ENCODE measurements at places on chromosomes 13 and 19.

DNA sequence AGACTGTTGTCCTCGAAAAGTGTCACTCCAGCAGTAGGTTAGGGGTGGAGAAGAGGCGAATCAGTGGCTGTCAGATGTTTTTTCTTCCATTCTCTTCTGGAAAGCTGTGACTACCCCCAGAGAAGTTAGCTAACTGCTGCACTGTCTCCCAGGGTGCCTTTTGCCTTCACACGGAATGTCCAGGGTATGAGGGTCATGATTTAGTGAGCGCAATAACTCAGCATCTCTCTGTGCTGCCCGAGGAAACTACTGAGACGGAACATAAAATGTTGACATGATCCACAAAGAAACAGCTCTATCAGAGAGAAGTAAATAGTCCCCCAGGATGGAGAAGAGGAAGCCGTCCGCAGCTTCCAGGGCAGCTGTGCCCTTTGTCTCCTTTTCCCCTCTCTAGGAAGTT is 254.0 kb upstream of the ARGLU1 start:
- DNase-seq = no peak

DNA sequence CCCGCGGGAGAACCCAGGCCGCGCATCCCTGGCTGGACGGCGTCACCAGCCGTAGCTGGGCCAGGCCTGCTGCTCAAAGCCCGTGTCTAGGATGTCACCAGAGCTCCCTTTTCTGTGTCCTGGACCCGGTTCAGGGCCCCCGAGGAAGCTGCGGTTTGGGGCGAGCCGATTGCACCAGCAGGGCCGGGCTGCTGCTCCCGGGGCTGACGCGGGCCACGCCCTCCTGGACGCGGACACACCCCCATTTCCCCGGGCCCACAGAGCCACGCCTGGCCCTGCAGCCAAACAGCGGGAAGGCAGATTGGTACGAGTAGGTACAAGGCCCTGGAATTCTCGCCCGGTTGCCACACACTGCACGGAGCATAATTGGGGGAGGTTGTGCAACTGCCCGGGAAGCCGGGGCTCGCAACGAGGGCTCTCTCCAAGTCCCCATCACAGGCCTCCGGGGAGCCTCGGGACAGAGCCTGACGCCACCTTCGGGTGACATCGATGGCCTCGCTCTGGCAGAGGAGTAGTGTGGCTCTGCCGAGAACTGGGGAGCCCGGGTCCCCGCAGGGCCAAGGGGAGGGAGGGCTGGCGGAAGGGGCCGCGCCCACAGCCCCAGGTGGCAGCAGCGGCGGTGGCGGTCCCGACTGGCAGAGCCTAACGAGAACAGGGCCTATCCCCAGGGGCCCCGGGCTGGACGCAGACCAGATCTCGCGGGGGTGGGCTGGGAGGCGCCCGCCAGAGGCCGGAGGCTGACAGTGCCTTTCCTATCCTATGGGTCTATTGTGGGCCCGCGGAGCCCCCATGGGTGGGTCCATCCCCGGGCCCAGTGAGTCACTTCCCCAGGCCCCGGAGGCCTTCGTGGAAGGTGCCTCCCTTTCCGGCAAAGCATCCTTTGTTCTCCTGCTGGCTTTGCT is 23.5 kb downstream of the KCTD15 start:
- peak; percentile 72 for DNase-seq

- DNase-seq = peak; percentile 58
Measured at GRCh38 chr19:54188215-54188871, 1.0 kb downstream of the MBOAT7 start.

- DNase-seq = no peak
Measured at GRCh38 chr13:112032186-112032993, 34.6 kb upstream of the SOX1 start.

DNA sequence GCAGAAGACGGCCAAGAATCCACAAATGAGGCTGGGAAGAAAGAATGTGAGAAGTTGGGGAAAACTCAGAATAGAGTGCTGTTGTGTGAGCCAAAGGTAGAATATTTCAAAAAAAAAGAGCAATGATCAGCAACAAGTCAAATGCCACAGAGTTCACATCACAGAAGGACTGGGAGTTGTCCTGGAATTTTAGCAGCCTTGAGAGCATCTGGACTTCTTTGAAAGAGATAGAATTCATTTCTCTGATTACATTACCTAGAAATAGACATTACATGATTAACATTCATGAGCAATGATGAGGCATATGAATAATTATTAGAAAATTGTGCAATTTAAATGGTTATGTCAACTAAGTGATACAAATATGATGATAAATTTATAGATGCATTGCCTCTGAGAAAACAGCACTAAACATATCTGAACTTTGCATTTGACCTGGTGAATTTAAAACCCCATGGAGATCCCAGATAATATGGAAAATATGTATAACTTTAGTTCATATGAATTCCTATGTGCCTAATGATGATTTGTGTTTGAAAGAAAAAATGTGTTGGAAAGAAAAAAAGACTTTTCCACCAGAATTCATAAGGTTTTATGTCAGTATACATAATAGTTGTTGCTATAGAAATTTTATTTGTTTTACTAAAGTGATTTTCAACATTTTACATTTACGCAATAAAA is 186.2 kb downstream of the POSTN start:
- no peak for DNase-seq

GRCh38 chr13:103213152-103213551 is 146.9 kb upstream of the SLC10A2 start:
- DNase-seq = no peak

- no peak for DNase-seq
Measured at GRCh38 chr13:73179650-73180274, 121.0 kb downstream of the KLF5 start.

DNA sequence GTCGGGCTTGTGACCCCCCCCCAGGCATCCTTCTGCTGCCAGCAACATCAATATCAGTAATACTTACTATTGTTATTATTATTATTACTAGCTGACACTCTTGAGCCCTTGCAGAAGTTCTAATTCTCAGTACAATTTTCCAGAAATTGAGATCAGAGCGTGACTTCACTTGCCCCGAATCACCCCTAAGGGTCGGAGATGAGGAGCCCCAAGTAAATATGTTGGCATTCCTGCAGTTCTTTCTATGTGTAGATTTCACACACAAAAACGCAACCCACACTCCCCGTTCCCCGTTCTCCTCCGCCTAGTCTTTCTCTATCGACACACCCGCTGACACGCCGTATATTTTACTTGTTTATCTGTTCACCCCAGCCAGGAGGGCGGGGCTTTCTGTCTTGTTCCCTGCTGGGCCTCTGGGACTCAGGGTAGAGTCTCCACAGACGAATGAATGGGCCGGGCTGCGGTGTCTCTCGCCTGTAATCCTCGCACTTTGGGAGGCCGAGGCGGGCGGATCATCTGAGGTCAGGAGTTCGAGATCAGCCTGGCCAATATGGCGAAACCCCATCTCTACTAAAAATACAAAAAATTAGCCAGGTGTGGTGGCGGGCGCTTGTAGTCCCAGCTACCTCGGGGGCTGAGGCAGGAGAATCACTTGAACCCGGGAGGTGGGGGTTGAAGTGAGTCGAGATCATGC is 14.7 kb downstream of the TLE5 start:
- DNase-seq = peak; percentile 90

DNA sequence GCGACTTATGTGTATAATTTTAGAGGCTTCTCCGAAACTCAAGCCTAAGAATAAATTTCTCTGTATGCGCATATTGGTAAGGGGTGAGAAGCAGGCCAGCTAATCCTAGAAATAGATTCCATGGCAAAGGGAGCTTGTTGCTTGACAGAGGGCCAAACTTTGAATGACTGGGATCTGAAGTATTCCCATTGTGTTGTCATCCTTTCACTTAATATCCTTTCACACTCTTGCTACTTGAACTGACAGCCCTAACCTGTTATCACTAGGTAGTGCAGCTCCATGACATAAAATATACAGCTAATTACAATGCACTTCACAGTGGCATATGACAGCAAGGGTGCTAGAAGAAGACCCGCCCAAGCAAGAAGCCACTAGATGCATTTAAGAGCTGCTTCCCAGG is 309.8 kb downstream of the OXGR1 start:
- no peak for DNase-seq

DNA sequence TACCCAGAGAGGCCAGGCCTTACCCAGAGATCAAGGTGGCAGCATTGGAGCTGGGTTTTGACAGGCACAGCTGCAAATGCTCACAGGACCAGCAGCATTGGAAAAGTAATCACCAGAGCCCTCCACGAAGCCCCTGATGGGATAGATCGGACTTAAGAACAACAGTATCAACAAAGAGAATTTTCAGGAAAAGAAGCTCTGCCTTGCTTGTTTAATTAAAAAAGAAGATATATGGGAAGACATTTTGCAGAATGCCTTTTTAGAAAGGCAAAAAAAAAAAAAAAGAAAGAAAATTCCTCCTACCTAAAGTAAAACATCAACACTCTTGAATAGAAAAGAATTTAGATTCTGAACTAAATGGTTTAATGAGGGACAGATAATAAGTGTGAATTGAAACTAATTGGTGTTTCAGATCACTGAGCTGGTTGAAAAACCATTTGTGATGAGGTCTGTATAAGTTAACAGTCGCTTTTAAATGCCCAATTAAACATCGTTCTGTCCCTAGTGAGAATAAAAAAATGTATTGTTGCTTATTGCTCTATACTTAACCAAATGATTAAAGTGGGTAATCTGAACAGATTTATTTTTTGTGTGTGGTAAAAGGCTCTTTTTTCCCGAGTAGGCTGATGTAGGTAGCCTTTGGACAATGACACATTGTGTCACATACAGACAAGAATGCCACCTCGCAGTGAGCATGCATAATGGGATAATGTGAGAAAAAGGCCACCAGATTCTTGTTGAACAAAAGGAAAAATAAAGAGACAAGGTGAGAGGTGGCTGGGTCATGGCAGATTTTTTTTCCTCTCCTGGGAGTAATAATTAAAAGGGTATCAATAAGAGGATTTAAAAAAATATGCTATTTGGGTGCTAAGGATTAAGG is 93.0 kb upstream of the ARGLU1 start:
- DNase-seq = no peak

- no peak for DNase-seq
Measured at GRCh38 chr13:93080587-93080986, 146.0 kb upstream of the GPC6 start.

GRCh38 chr13:78323040-78323439 is 280.3 kb downstream of the POU4F1 start:
- no peak for DNase-seq
